Epithelial cell of esophagus (primary cell): ENCODE measurements at places on chromosomes 3 and 15.

GRCh38 chr15:100898152-100898490 lies 18.5 kb downstream of the ALDH1A3 start:
- DNase-seq, result no peak

DNA sequence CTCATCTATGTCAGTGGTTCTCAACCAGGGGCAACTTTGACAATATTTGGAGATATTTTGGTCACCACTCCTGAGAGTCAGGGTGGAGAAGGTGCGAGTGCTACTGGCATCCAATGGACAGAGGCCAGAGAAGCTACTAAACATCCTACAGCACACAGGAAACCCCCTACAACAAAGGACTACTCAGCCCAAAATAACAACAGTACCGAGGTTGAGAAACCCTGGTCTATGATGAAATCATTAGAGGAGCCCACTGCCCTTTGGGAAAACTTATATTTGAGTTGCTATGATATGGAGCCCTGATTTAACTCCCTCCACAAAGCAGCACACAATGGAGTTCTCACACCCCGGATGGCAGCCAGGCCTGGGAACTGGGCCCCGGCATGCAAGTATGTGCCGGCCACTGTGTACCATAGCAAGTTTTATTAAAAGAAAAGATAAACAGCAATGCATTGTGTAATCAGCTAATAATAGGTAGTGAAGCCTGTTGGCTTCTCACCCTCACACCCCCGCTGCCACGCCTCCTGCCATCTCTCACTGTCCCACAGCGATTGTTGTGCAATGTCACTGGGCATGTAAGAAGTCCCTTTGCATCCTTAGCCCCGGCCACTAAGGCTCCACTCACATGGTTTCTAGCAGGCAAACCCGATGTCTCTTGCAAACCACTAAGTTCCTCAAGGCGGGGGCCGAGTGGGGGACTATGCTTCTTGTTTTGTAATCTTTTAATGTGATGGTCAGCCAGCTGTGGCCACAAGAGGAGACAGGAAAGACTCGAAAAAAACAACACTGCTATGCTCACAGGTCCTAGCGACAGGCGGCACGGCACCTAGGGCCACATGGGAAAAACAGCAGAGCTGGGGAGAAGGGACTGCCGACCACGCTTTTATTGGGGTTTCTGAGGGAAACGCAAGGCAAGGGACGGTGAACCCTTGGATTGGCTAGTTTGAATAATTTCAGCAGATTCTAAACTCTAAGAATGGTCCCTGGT lies 110.0 kb downstream of the AQP9 start:
- DNase-seq, result no peak

- no peak for DNase-seq
These were observed 124.0 kb downstream of the KCNH8 start for GRCh38 chr3:19272296-19272695.

DNA sequence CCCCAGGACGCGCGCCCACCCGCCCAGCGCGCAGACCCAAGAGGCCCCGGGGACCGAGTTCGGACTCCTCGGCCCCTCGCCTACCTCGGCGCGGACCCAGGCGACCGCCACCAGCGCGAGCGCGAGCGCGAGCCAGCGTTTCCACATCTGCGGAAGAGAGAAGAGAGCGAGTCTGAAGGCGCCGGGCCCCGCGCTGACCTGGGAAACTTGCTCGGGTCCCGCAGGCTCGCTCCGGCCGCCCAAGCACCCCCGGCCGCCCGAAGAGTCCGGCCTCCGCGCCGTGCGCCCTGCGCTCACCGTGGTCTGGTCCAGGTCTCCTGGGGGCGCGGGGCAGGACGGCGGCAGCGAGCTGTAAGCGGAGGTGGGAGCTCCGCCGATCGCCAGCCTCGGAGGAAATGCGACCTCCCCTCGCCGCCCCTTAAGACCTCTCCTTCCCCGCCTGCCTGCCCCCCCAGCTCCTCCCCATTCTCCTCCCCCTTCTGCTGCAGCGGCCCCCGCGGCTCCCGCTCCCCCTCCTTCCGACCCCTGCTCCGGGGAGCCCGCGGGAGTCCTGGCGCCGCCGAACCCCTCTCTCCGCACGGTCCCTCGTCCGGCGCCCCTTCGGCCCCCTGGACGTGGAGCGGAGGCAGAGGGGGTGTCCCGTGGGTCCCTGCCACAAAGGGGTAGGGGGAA lies at the start of gene FSTL1:
Gene FSTL1 (minus strand): TSS at position 393 of the 672 bp plus-strand sequence. CDS start 246 bp downstream, at position 147.
- peak; percentile 31 for DNase-seq

DNA sequence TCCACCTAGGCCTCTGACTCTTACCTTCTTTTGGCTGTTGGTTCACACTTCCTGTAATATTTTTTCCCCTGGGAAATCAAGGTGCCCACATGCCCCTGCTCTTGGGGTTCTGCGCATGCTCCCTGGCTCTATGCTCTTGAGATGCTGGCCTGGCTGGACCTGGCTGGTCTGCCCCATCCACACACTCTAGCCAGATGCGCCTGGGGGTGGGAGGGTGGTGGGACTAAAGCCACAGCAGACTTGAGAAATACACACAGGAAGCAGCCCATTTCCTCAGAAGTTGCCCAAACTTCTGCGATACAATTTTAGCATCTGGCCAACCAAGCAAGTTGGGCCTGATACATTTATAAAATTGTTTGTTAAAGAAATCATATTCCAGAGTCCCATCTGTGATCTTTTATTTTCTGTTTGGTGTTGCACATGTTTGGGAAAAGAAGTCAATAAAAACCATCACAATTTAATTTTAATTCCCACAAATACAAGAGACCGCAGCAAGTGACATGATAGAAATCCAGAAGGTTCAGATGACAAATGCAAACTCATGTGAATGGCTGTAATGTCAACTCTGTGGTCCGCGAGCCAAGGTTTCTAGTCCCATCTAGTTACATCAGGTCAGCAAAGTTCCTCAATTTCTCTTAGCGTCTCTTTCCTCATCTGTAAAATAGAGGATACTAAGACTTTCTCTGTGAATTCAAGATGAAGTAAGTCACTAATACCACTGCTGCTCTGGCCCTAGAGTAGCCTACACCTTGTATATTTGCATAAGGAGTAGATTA lies 55.9 kb upstream of the MEF2A start:
- DNase-seq, result no peak

GRCh38 chr3:11379824-11380701 lies 107.9 kb downstream of the ATG7 start:
- no peak for DNase-seq

DNA sequence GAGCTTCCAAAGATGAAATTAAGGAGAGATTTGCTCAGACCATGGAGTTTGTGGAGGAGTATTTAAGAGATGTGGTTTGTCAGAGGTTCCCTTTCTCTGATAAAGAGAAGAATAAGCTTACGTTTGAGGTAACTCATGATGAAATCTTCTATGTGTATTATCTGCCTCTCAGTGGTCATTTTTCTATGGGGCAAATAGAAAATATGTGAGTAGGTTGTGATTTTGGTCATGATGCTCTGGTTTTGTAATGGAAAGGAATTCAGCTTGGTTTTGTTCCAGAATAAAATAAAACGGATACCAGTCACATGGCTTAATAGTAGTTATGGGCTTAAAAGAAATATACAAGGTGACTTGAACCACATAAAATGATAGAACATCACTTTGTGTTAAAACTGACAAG lies 181.1 kb downstream of the ITPR1 start:
- DNase-seq, result no peak

DNA sequence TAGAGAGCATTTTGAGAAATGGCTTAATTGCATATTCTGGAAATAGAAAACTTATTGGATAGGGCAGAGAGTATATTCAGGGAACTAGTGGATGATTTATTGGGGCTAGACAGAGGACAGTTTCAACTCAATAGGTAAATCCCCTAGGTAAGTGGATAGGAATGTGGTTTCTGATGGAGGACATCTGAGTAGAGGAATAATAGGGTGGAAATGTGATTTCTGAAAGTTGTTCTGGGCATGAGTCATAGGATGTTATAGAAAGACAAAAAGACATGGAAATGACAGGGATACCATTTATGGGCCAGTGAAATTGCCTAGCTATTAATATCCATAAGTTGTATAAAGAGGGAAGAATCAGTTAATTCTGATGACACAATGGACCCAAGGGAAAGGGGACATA lies 563.3 kb upstream of the GOLIM4 start:
- peak; percentile 7 for DNase-seq
